ENCODE measurements at places on chromosomes 12 and 14.

- no peak for DNase-seq
Measured at GRCh38 chr14:75829316-75829715, 152.5 kb downstream of the TGFB3 start.

DNA sequence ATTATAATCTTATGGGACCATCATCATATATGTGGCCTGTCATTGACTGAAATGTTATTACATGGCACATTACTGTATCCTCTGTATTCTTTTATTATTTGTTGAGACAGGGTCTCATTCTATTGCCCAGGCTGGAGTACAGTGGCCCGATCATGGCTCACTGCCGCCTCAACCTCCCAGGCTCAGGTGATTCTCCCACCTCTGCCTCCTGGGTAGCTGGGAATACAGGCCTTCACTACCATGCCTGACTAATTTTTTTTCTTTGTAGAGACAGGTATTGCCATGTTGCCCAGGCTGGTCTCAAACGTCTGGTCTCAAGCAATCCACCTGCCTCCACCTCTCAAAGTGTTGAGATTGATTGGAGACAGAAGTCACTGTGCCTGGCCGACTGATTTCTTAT, 153.2 kb downstream of the RASSF9 start:
- DNase-seq = no peak

GRCh38 chr14:85483037-85483436, 46.9 kb upstream of the FLRT2 start:
- DNase-seq = no peak

DNA sequence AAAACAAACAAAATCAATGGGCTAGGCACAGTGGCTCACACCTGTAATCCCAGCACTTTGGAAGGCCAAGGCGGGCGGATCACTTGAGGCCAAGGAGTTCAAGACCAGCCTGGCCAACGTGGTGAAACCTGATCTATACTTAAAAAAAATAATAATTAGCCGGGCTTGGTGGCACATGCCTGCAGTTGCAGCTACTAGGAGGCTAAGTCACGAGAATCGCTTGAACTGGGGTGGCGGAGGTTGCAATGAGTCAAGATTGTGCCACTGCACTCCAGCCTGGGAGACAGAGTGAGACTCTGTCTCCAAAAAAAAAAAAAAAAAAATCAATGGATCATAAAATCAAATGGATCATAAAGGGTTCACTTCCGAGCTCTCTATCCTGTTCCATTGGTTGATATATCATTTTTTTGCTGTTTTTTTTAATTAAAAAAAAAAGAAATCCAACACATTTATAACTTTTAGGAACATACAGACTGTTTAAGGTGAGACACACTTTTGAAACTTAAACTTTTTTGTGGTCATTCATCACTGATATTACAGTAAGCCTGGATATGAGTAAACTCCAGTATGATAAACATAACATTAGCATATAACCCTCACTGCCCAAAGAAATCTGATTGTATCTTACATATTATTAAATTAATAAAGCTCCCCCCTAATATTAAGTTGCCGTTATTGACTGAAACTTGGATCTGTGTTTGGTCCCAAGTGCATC, 22.1 kb downstream of the MOK start:
- no peak for DNase-seq

DNA sequence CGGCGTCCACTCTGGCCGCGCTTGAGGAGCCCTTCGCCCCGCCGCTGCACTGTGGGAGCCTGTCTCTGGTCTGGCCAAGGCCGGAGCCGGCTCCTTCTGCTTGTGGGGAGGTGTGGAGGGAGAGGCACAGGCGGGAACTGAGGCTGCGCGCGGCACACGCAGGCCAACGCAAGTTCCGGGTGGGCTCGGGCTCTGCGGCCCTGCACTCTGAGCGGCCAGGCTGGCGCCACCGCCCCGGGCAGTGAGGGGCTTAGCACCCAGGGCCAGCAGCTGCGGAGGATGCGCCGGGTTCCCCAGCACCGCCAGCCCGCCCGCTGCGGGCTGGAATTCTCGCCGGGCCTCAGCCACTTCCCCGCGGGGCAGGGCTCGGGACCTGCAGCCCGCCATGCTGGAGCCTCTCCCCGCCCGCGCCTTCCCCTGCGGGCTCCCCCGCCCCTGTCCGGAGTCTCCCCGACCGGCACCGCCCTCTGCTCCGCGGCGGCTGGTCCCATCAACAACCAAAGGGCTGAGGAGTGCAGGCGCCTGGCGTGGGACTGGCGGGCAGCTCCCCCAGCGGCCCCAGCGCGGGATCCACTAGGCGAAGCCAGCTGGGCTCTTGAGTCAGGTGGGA, 921.2 kb upstream of the FOXG1 start:
- no peak for DNase-seq

Measured in T-helper 2 cell (primary cell).